Stimulated activated CD8-positive, alpha-beta memory T cell treated with anti-CD3 and anti-CD28 coated beads, Interleukin-4, amount 100 ng/mL, for 1 hour (primary cell): ENCODE measurements at places on chromosomes 7 and 10.

DNA sequence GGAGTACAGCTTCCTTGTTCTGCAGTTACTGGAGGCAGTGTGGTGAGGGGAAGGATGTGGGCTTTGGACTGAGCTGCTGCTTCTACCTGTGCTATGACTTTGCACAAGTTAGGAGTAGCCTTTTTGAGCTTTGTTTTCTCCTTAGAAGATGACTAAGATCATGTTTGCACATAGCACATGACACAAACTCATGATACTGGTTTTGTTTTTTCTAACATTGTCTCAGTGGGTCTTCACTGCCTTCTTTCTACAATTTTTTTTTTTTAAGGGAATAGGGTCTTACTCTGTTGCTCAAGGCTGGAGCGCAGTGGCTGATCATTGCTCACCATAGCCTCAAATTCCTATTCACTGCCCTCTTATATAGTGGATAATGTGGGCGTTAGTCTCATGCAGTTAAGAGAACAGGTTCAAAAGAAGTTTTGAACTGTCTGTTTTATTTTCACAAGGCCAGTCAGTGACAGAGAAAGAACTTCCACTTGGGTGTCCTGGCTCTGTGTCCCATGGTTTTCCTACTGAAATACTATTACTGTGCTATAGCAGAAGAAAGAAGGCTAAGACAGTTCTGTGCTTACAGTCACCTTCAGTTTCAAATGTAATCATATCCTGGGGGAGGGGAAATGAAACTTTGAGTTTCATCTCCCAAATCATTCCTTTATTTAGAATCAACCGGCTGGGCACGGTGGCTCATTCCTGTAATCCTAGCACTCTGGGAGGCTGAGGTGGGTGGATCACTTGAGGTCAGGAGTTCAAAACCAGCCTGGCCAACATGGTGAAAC lies 72.0 kb downstream of the KAT6B start:
- DNase-seq = no peak

DNA sequence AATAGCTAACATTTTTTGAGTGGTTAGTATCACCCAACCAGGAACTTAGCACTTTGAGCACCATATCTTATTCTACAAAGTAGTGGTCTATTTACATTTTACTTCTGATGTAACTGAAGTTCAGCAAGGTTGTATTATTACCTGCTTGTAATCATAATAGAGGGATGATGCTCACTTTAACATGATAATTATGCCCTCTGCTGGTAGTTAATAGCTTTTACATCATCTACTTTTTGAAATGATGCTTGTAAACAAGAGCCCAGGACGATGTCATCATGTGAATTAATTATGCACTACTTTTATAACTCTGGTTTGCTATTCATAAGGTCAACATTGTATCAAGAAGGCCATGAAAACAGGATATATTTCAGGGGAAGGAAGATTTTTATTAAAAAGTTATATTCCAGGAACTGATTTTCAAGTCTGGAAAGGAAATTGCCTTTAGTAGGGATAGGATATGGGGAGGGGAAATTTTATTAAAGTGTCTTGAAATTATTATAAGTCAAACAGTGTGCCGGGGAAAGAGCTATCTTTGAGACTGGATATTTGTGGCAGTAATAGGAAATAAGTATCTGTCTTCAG lies 80.3 kb upstream of the SCIN start:
- DNase-seq = no peak

DNA sequence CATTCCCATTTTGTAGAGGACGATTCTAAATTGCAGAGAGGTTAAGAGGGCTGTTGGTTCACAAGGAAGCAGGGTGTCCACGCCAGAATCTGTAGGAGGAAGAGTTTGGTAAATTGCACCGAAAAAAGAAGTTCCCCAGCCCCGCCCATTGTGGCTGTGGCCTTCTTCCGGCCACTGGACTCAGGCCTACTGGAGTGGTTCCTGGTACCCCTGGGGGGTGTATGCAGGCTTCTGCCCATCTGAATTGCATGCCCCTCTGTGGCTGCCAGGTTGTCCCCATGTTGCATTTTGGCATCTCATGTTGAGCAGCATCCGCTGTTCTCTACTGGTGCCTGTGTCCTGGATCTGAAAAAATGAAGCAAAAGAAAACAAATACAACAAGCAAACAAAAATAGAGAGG lies 234.2 kb downstream of the WDR11 start:
- no peak for DNase-seq

- no peak for DNase-seq
These were observed 41.0 kb downstream of the CDK1 start for GRCh38 chr10:60819271-60819670.

DNA sequence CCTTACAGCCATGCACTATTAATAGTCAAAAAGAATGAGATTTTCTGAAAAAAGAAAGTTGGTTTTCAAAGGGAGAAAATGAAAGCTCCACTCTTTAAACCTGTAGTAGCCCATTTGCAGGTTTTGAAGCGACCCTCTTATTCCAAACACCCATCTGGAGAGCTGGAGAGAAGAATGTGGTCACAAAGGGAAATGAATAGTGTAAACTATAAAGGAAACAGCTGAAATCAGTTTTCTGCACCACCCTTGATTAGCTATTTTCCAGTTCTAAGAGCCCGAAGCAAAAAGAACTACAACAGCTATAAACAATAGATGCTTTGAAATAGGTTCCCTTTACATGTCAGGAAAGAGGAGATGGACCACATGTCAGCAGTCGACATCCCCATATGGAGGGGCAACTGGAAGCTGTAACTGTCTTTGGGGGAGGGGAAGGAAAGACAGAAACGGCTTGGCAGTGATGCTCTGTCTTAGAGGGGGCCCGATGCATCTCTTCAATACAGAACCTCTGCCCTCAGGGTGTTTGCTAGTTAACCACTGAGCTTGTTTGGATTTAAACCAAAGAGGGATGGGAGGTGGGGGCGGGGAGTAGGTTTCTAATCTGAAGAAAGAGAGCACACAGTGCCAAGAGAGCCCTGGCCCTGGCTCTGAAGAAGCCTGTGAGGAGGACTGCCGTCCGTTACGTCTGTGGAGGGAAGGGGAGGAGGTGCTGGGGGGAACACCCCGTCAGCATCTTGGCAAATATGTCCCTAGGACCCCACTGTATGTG lies 55.3 kb downstream of the CPVL start:
- no peak for DNase-seq

- DNase-seq = no peak
These were observed 18.5 kb upstream of the TTYH3 start for GRCh38 chr7:2613098-2613930.

DNA sequence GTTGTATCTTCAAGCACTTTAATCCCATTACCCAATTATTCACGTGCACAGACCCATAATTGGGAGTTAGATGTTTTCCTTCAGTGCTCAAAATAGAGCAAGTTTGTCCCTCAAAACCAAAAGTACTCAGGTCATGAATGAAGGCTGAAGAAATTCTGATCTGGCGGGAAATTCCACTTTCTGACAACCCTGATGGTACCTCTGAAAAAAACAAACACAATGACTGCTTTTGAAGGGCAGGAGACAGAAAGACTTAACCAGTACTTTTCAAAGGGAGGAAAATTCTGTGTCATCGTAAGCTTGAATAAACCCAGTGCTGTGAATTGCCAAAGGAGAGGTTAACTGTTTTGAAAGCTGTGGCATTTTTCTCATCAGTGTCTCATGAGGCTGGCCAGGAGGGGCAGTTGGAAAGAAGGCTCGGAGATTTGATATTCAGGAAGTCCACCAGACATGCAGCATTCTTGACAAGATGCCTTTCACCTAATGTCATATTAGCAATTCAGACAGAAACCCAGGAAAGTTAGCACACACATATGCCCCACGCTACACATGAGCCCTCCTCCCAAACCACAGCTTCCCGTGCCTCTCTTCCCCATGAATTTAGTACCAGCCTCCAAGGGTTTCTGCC lies 347.0 kb downstream of the KCNMA1 start:
- no peak for DNase-seq

DNA sequence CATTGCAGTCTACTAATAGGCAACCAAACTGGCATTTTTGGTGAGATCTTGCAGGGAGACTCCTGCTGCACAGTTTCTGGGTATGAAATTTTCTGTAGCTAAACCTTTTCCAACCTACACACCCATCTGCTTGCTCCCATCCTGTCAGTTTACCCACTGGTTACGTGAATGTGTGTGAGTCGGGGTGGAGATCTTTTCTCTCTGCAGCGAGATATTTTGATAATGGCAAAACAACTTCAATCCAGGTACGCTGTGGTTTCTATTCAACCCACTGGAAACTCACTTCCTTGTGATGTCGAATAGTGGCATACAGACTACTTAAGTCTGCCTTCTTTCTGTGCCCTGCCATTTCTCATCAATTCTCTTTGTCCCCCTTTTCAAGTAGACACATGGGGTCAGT lies 4.5 kb downstream of the PLEKHA1 start:
- DNase-seq = no peak

- no peak for DNase-seq
These were observed 25.0 kb downstream of the PPP1R3C start for GRCh38 chr10:91607646-91608403.

DNA sequence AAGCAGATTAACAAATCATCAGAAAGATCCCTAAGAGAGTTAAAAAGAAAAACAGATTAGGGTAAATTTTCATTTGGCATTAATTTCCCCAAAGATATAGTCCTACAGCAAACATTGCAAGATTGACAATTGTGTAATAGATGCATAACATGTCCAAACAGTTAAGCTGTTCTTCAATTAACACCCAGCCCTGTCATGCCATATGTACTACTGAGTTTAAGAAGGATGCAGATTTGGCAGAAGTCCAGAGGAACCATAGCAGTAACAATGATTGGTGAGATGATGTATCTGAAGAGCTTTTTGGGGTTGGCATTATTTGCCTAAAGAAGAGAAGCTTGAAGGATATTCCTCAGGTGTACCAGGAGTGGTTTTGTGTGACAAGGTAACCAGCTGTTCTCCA lies 287.6 kb downstream of the LRMDA start:
- no peak for DNase-seq

GRCh38 chr7:4792537-4793126 lies 17.2 kb downstream of the AP5Z1 start:
- no peak for DNase-seq

- no peak for DNase-seq
These were observed 41.8 kb downstream of the PDLIM1 start for GRCh38 chr10:95248989-95249388.

- no peak for DNase-seq
These were observed 285.1 kb downstream of the CCSER2 start for GRCh38 chr10:84613336-84614021.

- no peak for DNase-seq
These were observed 2.7 kb downstream of the ZMIZ1 start for GRCh38 chr10:79071396-79071923.

- no peak for DNase-seq
These were observed 13.1 kb downstream of the FXYD4 start for GRCh38 chr10:43384252-43385221.

DNA sequence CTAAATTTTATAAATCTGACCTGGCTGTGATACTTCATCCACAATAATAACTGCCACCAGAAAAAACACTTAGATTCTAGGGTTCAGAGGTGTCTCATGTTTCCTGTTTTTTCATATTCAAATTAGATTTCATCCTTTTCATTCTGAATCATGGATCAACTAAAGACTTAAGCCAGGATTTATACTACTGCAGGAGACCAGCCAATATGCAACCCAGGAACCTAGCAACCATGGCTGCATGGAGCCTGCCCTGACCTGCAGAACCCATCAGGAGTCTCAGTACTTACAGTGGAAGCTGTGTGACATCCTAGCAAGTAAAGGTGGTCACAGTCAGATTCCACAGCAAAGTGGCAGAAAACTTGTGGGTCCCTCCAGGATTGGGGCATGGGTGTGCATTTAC lies 40.5 kb upstream of the RNF148 start:
- no peak for DNase-seq

DNA sequence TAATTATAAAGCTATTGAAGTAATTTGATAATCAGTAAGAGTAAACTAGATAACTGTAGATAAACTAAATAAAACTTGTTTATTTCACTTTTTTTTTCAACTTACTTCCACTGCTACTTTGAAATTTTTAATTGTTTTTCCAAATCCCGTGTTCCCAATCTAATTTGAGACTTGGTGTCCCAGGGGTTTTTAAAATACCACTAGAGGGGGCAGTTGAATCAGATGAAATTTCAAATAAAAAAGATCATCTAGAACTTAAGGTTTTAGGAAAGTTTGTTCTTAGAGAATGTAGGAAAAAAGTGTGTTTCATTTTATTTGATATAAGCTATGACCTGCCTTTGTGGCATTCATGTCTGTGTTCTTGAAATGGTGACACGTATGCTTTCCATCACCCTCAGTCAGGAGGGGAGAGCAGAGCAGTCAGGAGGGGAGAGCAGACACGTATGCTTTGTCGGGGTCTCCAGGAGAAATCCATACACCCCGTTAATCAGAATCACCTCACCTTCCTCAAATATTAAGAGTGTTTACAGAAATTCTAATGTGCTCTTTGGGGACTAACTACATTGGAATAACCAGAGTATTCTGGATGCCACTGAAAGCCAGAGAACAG lies 49.9 kb downstream of the C10orf67 start:
- no peak for DNase-seq

GRCh38 chr10:89468191-89468965 lies 54.0 kb downstream of the IFIT5 start:
- no peak for DNase-seq
